Gastrocnemius medialis (tissue), 4 donors: ENCODE measurements at places on chromosomes 2 and 18.
A peak's percentile ranks its signal among the peaks of the same experiment; 100 is the strongest.

DNA sequence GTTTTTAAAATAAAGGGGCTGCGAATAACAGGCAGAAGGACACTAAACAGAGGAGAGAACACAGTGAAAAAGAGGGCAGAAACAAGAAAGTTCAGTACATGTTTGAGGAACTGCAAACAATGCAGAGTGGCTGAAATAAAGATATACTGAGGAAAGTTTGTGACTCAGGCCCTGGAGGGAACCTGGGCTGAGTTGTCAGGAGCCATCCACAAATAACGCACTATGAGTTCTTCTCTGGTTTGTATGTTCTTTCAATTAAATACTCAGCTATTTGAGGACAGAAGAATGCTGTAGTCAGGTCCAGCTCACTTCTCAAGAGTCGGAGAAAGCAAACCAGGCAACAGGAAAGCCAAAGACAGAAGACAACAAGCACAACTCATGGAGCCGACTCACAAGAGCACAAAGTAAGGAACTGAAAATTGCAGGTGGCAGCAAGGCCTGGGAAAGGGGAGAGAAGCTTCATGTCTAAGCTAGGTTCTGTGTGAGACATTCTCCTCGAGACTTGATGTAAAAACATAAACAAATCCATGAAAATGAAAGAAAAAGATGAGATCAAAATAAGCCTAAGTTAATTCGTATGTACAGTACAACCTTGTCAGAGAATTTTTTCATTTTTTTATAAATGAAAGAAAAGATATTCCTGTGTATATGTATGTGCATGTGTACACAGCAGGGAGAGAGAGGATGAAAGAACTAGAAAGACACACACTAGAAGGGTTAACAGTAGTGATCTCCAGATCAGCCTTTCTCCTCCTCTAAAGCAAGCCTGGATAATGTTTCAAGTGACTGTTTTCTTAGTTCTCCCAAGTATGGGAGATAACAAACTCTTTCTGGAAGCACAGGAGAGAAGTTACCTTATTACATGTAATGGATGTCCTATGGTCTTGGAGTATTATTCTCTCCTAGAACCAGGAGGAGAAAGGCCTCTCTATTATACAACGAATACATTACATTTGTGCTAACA is 41.5 kb downstream of the CHN1 start:
- DNase-seq = no peak

DNA sequence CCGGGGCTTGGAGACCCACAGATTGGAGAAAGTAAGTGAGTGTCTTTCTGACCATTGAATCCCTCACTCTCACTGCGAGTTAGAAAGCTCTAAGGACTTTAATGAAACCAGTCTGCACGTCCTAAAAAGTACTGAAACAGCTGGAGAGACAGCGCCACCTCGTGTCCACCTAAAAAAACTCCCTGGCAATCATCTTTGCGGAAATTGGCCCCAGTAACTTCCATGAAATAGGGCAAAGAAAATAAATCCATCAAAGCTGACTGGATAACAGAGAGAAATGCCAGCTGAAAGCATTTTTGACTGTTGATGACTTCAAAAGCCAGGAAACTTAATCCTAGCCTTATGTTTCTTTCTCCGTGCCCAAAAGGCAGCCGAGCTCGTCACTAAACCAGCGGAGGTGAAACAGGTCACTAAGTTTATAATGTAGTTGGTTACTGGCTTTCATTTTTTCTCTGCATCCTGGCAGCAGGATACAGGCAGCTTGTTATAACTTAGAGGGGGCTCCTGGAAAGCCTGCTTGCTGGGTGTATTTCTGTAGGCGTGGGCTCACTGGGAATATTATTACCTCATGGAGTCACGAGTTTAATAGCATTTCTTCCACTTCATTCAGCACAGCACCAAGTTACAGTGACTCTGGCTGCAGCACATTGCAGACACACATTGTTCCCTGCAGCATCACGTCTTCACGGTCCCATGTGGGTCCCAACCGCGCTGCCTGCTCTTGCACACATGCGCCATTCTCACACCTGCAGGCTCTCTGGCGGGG is 266.5 kb downstream of the HRH4 start:
- DNase-seq = peak; percentile 30

- no peak for DNase-seq
Observed at GRCh38 chr2:159086826-159087225, 118.4 kb downstream of the TANC1 start.

GRCh38 chr2:138298900-138299299 is 202.7 kb upstream of the SPOPL start:
- DNase-seq = no peak

GRCh38 chr2:40488101-40488601 is 36.3 kb upstream of the SLC8A1 start:
- DNase-seq = no peak

- no peak for DNase-seq
Observed at GRCh38 chr2:55229221-55229620, 2.9 kb downstream of the CLHC1 start.

- no peak for DNase-seq
Observed at GRCh38 chr2:237432484-237433092, 18.6 kb upstream of the COL6A3 start.

GRCh38 chr2:100786297-100786658 is 33.7 kb upstream of the NPAS2 start:
- peak; percentile 63 for DNase-seq

DNA sequence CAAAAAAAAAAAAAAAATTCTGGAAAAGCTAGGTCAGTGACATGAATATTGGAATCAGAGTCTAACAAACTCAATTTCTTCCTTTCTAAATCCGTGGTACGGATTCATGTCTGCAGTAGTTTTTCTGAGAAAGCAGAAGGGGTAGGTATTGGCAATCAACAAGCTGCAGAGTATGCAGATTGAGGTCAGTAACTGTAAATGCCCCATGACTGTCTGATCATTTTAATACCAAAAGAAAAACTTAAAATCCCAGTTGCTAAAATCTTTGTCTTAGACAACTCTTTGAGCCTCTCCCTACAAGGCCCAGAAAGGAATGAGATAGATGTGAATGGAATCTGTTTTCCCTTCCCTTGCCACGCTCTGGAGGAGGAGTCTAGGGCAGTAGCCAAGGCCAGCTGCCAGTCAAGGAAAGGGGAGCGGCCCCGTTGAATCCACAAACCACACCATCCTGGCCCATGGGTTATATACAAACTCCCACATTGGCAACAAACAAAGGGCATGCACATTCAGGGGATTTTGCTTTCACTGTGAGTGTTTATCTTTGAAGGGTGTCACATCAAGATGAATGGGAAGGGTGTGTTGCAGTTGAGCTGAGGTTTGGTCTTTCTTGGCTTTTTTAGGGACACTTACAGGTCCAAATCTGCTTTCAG is 6.1 kb upstream of the CASP8 start:
- DNase-seq = no peak

DNA sequence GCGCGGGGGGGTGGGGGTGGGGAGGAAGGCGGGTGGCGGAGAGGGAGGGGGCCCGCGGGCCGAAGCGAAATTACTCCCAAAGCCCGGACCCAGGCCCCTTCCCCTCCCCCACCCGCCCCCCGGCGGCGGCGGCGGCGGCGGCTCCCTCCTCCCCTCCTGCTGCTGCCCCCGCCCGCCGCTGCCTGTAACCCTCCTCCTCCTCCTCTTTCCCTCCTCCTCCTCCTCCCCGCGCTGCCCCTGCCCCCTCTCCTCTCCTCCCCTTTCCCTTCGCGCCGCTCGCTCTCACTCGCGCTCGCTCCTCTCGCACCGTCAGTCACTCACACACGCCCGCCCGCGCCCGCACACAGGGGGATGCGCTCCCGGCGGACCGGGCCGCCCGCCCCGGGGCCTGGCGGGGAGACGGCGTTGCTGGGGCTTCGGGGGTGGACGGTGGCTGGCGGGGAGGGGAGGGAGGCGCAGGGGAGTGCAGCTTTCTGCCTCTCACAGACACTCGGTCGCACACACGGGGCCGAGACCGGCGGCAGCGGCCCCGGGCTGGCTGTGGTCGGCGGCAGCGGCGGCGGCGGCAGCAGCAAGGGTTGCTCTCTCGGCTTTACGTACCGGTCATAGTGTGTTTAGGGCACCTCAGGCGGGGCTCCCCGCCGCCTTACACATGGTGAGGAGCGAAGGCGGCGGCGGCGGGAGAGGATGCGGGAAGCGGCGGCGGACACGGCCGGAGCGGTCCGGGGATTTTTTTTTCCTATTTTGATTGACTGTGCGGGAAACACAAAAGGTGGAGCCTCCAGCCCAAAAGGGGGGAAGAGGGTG is 405 bp downstream of the SP3 start:
- peak; percentile 91 for DNase-seq

DNA sequence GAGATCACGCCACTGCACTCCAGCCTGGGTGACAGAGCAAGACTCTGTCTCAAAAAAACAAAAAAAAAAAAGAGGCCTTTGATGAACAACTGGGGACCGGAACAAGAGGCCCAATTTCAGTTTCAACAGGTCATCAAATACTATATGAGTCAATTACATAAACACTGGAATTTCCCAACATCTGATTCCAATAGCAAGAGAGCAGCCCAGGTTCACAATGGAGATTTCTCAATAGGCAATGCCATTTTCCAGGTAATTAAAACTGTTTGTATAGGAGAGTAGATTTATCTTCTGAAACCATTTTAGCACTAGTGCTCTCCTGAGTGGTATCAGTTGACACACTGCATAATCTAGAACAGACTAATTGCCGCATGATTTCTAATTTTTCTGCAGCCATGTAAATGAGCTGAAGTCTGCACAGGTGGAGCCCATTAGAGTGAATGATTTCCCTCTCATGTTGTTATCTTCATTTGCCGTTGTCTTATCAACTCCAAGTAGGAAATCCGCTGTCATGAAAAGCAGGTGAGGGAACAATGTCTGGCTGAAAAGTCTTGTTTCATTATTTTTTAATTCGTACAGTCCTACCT is 264.1 kb upstream of the MEIS1 start:
- no peak for DNase-seq
